ENCODE measurements at places on chromosomes 12 and 14.

DNA sequence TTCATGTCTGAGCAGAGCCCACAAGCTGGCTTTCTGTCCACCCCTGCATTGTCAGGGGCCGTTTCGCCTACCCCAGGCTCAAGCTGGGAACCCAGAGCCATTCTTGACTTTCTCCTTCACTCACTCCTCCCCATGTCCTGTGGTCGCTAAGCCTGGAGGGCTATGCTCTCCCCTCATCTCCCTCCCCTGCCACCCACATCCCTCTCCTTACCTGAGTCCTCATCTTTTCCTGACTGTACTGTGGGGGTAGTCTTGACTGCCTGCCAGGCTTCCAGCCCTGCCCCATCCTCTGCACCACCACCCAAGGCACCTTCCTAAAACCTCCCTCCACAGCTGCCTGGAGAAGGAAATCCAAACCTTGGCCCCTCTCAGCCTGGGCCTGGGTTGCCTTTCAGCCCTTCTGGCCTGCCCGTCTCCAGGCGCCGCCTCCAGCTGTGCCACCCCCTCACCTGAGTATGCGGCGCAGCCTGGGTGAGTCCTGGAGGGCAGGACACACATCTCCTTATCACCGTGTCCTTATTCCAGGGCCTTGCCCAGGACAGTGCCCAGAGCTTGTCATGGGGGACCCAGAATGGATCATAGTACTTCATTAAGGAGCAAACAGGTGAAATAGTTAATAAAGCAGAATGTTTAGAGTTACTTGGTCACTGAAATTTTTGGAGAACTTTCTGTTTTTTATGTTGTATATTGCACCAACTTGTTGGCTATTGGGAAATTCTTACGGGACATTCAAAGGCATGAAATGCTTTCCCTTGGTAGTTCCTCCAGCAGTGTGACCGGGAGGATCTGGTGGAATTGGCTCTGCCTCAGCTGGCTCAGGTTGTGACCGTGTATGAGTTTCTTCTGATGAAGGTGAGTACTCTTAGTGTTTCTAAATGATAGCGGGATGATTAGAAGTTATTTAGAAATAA lies 14.5 kb downstream of the ZNF839 start:
- DNase-seq: peak; percentile 21

DNA sequence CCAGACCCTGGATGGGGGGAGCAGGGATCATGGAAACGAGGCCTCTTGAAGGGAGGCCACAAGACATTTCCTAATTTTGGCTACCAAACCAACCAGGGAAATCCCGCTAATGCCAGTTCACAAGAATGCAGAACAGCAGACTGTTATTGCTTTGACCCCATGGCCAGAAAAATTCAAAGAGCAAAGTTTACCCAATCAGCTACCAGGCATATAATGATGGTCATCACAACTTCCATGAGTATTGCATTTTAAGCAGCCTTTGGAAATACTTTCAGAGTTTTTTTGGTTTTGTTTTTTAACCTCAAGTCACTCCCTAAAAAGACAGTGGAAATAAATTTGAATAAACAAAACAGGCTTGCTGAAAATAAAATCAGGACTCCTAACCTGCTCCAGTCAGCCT lies at the start of gene IL25:
Gene IL25, plus strand, starts transcription at position 301 of the 400 bp plus-strand sequence.
- DNase-seq: no peak

GRCh38 chr14:77103951-77104350 lies 5.9 kb downstream of the CIPC start:
- no peak for DNase-seq

- DNase-seq: peak; percentile 22
These were observed 140.3 kb upstream of the AEBP2 start for GRCh38 chr12:19298836-19299605.

DNA sequence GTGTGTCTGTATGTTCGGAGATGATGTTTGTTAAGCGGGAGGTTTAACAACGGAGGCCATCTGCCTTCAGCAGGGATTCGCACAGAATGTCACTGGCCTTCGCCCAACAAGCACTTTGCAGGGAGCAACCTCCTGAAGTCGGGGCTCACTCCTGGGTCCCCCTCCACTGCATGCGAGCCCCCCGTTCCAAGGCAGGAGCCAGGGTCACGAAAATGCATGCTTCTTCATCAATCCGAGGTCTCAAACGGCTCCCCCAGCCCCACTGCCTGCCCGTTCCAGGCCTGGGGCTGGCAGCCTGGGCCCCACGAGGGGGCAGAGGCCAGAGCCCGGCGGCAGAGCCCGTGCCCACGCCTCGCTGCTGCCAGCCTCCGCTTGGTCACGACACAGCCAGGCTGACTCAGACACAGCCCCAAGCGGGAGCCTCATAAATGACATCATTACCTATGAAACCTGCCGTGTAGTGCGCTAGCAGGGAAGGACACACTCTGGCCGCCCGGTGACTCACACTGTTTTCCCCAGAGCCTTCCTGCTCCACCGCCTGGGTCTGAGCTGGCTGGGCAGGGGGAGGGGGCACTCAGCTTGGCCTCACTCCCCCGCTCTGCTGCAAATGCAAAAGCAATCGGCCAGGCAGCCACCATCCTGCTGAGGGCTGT lies 169.5 kb upstream of the RTL1 start:
- peak; percentile 43 for DNase-seq

DNA sequence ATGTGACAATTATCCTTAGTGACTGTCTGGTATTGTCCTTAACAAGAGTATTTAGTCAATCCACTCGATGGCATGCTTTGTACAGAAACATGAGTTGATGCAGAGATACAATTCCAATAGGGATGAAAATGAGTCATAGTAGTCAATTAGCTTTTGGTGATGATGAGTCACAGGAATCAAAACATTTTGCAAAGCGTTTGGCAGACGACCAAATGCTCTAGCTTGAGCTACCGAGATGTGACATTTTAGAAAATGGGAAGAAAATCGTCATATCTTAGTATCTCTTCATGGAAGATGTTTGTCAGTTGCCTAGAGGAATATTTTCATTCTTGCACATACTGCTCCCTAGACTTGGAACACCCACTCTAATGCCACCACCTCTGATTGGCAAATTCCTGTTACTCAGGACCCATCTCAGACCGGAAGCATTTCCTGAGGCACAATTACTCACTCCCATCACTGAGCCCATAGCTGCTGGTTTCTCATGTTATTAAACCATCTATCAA lies 95.0 kb downstream of the LMNTD1 start:
- peak; percentile 63 for DNase-seq

DNA sequence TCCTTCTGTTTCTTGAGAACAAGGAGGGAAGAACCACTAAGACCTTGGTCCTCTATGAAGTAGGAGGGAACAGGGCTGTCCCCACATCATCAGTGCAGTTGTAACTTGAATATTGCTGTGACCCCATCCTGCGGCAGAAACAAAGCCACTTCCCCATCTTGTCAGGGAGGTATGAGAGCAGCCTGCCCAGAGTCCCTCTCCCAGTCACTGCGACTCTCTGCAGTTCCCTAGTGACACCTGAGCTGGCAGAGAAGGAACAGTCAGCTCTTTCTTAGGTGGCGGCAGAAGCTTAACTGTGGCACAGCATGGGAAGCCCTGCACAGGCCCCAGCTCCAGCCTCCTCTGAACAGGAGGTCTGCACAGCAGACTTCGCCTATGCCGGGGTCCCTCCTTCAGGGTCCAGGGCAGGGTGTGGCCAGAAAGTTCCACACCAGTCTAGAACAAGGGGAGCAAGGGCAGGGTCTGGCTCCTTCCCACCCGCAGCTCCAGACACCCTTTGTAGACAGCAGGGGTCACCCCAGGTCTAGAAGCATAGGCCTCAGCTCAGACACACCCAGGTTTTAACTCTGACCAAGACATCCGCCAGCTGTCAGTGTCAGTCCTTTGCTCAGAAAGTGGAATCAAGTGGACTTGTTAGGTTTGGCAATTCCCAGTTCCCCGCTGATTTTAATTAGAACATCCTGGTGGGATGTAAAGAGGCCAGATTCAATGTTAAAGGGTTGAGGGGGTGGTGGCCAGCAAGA lies 36.8 kb downstream of the DEGS2 start:
- no peak for DNase-seq

DNA sequence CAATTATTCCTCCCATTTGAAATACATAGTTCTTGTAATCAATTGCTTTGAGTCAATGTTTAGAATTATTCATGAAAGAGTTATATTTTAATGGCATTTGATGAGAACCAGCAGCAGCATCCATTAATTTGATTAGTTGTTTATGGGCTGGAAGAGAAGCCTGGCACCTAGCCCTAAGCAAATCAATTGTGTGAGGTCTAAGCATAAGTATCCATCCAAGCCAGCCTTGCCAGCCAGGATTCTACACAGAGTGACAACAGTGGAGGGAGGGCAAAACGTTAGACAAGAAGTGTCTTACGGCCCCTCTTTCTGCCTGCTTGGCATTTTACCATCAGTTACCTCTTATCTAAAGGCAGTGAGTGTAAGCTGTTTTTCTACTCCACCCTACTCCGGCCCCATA lies 478.5 kb downstream of the NELL2 start:
- DNase-seq: no peak

DNA sequence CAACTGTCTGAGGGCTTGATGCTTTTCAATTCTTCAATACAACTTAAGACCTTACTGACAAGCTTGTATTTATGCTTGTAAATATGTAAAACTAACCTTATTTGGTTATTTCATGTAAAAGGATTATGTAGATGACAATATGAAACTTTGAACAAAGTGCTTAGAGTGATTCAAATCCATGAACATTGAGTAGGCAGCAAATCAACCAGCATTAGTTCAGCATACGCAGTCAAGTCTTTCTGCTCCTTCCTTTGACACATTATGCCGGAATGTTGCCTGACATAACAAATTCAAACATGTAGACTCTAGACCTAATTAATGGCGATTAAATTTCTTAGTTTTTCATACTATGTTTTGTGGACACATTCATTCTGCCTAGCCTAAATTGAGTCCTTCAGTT lies 105.2 kb downstream of the FGD4 start:
- no peak for DNase-seq

- DNase-seq: no peak
These were observed 11.0 kb downstream of the ORAI1 start for GRCh38 chr12:121637231-121637914.
